Stimulated activated naive CD4-positive, alpha-beta T cell treated with Interleukin-2 at 50 U/mL for 16 hours (primary cell): ENCODE measurements at places on chromosomes 12 and 14.

- DNase-seq, result no peak
Observed at GRCh38 chr12:120181991-120182631, 12.4 kb downstream of the GCN1 start.

GRCh38 chr12:15808652-15809051 is 19.5 kb upstream of the EPS8 start:
- DNase-seq, result no peak

DNA sequence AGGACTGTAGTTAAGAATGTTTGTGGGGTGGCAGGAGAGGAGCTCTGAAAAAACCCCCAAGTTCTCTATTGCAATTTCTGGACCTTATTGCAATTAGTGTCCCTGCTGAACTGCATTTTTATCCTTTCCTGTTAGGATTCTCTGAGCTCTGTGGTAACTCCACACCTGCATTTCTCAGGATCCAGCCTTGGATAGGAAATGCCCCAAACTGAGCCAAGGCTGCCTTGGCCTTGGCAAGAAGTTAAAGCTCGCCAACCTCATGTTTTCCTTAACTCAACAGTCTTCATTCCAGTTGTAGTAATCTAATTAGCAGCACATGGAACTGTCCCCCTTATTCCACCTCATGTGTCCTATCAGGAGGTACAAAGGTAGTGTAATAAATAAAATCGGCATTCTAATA is 66.5 kb downstream of the C12orf75 start:
- no peak for DNase-seq

DNA sequence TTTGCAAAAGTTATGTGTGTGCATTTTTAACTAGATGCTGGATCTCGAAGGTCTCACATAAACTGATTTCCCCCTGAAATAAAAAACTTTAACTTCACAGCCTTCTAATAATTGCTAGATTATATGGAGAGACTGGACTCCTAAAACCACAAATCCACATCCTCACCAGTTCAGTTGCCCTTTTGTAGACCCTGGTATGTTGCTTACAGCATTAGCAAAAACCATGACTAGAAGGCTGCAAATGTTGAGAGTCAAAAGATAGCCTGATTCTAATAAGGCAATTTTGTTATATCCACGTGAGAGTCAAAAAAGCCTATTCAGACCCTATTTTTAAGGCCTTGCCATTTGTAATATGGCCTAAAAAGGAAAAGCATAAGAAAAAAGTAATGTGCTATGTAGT is 37.4 kb downstream of the RASSF8 start:
- DNase-seq, result no peak

GRCh38 chr12:19915392-19916195 is 452.7 kb upstream of the PDE3A start:
- no peak for DNase-seq

DNA sequence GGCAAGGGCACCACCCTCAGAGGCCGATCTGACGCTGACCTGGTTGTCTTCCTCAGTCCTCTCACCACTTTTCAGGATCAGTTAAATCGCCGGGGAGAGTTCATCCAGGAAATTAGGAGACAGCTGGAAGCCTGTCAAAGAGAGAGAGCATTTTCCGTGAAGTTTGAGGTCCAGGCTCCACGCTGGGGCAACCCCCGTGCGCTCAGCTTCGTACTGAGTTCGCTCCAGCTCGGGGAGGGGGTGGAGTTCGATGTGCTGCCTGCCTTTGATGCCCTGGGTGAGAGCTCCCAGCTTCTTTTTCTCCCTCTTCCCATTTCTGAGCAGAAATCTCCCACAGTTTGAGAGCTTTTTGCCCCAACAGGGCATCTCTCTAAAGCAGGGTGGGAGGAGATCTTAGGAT is 1.8 kb downstream of the OAS1 start:
- DNase-seq, result peak; percentile 15
